ENCODE measurements at places on chromosomes 12 and 14.

- DNase-seq: no peak
These were observed 8.8 kb downstream of the SMOC1 start for GRCh38 chr14:69887740-69888657.

DNA sequence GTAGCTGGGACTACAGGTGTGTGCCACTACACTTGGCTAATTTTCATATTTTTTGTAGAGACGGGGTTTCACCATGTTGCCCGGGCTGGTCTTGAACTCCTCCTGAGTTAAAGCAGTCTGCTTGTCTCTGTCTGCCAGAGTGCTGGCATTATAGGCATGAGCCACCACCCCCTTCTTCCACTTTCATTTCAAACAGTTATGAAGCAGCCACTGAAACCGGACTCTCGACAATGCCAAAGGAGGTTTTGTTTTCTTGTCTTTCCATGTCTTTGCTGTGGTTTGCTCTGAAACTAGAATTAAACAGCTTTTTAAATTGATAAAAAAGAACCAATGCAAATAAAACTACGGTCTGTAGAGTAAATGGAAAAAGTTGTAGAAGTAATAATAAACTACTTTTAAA is 30.4 kb downstream of the RAP1B start:
- no peak for DNase-seq

GRCh38 chr14:99077076-99077843 is 194.7 kb downstream of the BCL11B start:
- no peak for DNase-seq

GRCh38 chr12:56522411-56523193 is 982 bp downstream of the RBMS2 start:
- DNase-seq: no peak

GRCh38 chr14:64465831-64466554 is 694 bp downstream of the AKAP5 start:
- DNase-seq: no peak

DNA sequence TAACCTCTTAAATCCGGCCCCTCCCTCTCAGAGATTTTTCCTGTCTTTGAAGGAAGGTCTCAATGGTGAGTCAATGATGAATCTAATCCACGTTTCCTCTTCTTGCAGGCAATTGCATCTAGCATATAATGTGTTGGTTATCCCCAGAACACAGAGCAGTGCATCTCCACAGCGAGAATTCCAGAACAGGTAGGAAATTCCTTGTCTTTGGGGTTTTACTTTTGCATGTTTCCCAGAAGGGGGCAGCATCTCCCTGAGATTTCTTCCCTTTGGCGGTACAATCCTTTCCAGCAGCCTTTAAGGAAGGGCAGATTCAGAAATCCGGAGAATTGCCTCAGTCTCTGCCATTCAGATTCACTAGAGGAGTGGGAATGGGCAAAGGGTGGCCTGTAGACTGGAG is 128.0 kb downstream of the KCNA5 start:
- peak; percentile 12 for DNase-seq

DNA sequence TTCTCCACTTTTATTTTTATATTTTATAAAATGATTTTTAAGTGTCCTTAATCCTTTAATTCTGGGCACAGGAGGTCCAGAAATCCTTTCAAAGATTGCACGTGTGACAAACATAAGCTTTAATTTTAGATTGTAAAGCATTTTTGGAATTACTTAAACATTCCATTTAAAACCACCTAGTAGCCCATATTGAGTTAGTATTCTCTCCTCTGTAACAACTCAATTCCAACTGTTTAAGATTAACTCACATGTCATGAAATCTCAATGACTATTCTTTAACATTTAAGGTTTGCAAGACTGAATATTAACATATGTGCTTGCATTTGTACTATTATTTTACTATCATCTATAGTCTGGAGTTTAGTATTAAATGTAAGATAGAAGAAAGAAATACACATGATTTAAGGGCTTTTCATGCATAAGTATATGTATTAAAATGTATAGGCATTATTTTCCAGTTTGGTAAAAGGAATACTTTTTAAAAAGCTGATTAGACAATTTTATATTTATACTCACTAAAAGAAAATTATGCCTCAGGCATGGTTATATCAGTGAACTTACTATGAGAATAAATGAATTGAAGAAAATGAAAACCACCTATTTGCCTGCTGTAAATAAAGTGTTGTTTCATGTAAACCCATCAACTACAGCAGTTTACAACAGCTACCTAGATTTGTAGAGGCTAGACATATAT is 776.9 kb downstream of the SLC6A15 start:
- DNase-seq: no peak

GRCh38 chr12:89923091-89923490 is 214.5 kb upstream of the ATP2B1 start:
- no peak for DNase-seq

DNA sequence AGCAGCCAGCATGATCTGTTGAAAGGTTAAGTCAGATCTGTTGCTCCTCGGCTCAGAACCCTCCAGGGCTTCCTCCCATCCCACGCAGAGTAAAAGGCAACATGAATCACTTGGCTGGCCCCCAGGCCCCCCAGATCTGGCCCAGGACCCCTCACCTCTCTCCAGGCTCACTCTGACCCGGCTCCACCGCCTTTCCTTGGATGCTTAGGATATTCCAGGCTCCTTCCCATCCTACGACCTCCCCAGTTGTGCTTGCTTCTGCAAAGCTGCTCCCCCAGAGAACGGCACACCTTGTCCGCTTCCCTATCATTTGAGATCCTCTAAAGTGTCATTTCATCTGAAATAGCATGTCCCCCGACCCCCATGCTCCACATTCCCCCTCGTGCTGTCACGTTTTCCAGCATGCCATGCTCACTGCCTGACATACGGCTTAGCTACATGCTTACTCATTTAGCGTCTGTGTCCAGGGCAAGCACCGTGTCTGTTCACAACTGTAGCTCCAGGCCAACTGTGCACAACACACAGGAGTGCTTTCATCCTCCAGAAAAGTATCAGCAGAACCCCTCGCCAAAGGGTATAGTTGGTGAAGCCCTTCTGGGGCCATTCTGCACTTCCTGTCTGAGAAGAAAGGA is 33.6 kb upstream of the BDKRB2 start:
- no peak for DNase-seq

- no peak for DNase-seq
These were observed 72.5 kb downstream of the PHLDA1 start for GRCh38 chr12:75959060-75959459.

- no peak for DNase-seq
These were observed 723 bp upstream of the LRP10 start for GRCh38 chr14:22870811-22871223.

- no peak for DNase-seq
These were observed 17.4 kb upstream of the GALNT16 start for GRCh38 chr14:69242311-69243224.

DNA sequence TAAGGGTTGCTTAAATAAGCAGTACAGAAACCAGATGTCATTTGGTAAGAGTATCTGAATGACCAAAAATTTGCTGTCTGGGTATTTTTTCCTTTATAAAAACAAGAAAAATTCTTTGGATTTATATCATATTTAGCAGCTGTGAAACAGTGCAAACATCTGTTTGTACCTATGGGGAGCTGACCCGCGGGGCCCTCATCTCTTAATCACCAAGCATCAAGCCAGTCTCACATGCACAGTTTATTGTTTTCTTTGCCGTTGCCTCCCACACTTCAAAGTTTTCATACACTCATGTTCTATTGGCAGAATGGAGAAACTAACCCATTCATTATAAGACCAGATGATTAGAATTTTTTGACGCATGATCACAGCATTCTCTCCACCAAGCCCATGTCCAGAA is 142.2 kb downstream of the BMP4 start:
- DNase-seq: no peak

GRCh38 chr14:57168138-57168679 is 100.5 kb downstream of the EXOC5 start:
- DNase-seq: no peak

DNA sequence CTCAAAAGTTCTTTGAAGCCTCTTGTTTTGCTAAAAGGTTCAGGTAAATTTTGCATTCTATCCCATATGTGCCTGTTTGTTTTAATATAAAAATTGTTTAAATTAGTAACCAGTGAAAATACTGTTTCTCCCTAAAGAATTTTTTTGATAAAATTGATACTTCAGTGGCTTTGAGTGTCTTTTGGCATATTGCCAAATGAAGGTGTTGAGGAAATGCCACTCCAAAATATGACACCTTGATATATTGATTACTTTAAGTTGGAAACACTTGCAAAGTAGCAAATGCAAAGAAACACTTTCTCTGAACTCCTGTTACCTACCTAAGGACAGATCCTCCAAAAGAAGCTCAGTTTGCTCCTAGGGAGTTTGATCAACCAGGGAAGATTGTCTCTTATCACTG is 8.4 kb downstream of the STYX start:
- no peak for DNase-seq

DNA sequence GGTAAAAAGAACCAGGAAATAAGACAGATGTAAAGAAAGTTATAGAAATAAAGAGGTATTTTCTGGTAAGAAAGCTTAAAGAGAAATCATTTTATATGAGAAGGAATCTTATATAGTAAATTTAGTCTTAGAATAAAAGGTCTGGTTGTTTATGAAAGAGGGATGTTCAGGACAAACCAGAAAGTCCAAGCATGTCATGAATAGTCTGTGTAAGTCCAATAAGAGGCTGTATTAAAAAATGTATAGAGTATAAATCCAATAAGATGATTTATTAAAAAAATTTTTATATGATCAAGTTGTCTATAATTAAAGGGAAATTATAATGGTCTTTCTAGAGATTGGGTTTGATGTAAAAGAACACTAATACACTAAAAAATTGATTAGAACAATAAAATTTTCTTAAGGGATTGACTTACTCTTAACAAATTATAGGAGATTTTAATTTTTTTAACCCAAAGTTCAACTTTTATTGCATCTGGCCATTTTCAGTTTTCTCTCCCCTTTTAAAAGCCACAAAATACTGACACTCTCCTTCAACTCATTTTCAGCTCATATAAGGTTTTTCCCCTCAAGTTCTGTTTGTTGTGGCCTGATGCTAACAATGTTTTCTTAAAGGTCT is 35.1 kb downstream of the ST8SIA1 start:
- no peak for DNase-seq
